ENCODE measurements at places on chromosomes 1 and 21.

GRCh38 chr1:35470977-35471613 lies 86.1 kb downstream of the KIAA0319L start:
- DNase-seq, result no peak

- DNase-seq, result no peak
Observed at GRCh38 chr1:183435497-183435896, 17.3 kb upstream of the NMNAT2 start.

DNA sequence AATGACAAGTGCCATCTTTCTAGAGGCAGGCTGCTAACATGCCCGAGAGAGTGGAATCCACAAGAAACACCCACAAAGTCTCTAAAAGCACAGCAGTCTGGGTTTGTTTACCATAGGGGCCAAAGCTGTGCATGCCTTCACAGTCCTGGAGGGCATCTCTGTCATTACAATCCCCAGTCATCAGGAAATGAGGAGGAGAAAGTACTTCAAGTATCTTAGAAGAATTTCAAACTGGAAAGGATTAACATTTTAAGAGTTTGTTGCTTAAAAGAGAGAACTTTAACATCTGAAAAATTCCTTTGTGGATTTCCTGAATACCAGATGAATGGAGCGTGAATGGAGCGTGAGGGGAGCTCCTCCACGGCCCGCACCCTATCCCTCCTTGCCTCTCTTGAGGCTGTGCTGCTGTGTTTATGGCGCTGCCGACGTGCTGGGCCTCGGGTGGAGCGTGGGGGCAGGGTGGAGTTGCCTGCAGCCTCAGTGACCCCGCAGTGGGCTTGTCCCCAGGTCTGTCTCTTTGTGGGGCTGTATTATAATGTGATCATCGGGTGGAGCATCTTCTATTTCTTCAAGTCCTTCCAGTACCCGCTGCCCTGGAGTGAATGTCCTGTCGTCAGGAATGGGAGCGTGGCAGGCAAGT lies 23.3 kb downstream of the SLC6A17 start:
- no peak for DNase-seq

GRCh38 chr1:109924316-109924715 lies 13.7 kb downstream of the CSF1 start:
- DNase-seq, result no peak

DNA sequence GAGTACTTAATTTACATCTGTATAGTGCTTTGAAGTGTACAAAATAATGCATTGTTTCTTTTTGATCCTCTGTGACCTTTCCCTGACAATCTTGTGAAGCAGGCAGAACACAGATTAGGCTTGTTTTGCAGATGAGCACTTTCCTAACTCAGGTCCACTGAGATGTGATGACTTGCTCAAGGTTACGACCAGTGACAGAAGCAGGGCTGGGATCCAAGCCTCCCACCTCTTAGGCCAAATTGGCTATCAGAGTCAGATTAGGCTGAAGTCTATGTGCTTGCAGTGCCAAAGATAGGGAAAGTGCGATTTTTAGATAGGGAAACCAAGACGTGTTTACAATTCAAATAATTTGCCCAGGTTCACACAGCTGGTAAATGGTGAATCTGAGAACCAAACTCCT lies 147.3 kb downstream of the OMA1 start:
- no peak for DNase-seq

DNA sequence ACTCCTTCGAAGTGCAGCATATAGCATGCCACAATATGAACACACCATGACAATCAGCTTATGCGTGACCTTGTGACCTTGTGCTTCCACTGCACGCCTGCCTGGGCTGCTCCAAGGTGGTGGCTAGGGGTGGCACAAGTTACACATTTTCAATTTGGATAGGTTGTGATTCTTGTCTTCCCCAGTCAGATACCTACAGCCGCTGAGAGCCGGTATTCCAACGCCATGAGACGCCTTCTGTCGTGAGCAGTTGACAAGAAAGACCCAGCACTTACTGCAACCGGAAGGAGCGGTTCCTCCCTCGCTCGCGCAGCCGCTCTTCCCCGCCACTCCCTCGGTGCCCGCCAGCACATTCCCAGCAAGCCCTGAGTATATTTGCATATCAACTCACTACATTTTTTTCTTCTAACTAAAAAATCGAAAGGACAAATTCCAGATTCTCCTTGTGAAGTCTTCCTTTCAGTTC lies 359 bp upstream of the RNU11 start:
- DNase-seq, result peak; percentile 77

DNA sequence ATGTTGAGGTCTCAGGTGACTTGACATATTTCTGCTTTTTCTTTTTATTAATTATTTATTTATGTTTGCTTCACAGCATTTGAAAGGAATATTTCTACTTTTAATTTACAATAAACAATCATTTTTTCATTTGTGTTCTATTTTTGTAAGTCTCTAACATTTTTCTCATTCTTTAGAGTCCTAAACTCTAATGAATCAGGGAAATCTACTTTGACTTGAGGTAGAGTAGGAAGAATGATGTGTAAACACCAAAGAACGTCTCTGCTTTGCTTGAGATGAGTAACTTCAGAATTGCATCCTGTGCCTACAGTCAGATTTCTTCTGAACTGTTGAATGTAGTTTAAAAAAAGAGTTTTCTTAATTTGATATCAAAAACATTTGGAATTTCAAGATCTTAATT lies 65.2 kb downstream of the CNST start:
- no peak for DNase-seq

- no peak for DNase-seq
Observed at GRCh38 chr1:99704356-99704816, 58.5 kb downstream of the PALMD start.

GRCh38 chr1:216238844-216239243 lies 184.4 kb downstream of the USH2A start:
- DNase-seq, result no peak

GRCh38 chr1:55478742-55479141 lies 263.6 kb upstream of the USP24 start:
- DNase-seq, result no peak

DNA sequence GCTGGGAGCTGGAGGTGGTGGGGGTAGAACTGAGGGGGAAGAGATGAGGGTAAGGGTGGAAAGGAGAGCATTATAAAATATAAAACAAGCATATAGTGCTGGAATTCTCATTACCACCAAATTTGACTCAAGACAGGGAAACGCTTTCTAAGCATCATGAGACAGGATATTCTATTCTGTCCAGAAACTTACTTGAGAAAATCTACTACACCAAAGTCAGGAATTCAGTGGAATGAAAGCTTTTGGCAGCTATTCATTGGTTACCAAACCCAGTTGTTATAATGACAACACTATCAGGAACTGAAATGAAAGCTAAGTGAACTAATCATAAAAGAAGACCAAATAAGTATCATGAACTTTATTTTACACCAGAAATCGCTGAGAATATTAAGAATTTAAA lies 14.5 kb downstream of the AIDA start:
- DNase-seq, result no peak
